ENCODE measurements at places on chromosomes 12 and 14.
A peak's percentile ranks its signal among the peaks of the same experiment; 100 is the strongest.

GRCh38 chr14:52553002-52553670 lies 500 bp downstream of the GPR137C start:
- DNase-seq = peak; percentile 59

DNA sequence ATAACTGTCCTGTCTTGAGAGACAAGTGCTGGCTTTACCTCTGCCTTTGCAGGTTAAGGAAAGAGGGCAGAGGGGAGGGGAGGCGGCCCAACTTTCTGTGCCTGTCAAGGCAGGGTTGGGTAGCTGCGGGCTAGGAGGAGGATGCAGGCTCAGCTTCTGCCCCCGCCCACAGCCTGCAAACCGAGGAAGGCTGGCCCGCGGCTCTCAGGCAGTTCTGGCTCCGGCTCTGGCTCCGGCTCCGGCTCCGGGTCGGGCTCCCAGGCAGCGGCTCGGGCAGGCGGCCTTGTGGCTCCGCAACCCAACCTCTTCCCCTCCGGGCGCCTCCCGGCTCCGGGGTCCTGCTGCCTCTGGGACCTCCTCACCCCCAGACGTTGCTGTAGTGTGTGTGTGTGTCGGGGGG lies 92.9 kb downstream of the TMEM30B start:
- no peak for DNase-seq

DNA sequence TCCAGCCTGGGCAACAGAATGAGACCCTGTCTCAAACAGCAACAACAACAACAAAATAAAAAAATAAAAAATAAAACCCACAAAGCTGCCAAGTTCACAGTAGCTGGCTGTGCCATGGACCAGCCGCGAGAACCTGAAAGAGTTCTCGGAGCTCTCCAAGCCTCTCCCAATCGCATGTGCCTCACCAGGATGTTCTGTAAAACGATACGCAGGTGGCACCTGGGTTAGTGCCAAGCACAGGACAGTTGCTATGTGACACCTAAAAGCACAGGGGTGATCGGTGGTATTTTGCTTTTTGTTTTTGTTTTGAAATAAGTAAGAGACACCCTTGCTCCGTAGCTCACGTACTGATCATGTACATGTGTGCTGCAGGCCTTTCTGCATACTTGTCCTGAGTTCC lies 52.4 kb downstream of the RFLNA start:
- no peak for DNase-seq

DNA sequence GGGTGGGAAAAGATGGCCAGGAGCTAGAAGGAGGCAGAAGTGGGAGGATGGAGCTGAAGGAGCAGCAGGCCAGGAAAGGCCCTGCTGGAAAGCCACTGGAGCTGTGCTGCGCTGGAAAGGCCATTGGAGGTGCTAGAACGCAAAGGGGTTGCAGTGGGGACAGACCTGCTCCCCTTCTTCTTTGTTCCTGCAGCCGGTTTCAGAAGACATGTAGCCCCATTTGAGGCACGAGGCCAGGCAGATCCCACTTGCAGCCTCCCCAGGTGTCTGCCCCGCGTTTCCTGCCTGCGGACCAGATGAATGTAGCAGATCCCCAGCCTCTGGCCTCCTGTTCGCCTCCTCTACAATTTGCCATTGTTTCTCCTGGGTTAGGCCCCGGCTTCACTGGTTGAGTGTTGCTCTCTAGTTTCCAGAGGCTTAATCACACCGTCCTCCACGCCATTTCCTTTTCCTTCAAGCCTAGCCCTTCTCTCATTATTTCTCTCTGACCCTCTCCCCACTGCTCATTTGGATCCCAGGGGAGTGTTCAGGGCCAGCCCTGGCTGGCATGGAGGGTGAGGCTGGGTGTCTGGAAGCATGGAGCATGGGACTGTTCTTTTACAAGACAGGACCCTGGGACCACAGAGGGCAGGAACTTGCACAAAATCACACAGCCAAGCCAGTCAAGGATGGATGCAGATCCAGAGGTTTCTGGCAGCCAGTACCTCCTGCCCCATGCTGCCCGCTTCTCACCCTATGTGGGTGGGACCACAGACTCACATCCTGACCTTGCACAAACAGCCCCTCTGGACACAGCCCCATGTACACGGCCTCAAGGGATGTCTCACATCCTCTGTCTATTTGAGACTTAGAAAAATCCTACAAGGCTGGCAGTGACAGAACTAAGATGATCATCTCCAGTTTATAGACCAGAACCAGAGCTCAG lies 2.3 kb upstream of the GPR162 start:
- no peak for DNase-seq

- DNase-seq = no peak
Observed at GRCh38 chr14:64281805-64282204, 12.4 kb downstream of the ESR2 start.

- DNase-seq = no peak
Observed at GRCh38 chr14:42994051-42994736, 1387.5 kb downstream of the LRFN5 start.

GRCh38 chr12:104622928-104623327 lies 166.2 kb downstream of the CHST11 start:
- DNase-seq = no peak

GRCh38 chr14:38238332-38238731 lies 17.6 kb downstream of the CLEC14A start:
- no peak for DNase-seq

DNA sequence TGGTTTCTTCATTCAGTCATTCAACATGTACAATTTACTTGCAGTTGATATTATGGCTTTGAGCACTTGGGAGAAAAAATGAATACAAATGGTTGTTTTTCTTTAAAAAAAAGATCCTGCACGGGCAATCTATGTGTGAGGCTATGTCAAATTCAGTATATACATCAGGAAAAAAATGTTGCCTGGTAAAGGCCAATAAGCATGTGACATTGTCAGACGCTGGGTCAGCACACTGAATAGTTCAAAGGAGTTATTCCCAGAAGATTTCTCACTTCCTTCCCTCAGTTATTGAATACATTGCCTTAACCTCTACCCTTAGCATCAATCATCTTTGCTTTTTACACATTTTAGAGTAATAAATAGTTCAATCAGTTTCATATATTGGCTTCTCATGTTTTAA lies 319.2 kb downstream of the NUAK1 start:
- no peak for DNase-seq

DNA sequence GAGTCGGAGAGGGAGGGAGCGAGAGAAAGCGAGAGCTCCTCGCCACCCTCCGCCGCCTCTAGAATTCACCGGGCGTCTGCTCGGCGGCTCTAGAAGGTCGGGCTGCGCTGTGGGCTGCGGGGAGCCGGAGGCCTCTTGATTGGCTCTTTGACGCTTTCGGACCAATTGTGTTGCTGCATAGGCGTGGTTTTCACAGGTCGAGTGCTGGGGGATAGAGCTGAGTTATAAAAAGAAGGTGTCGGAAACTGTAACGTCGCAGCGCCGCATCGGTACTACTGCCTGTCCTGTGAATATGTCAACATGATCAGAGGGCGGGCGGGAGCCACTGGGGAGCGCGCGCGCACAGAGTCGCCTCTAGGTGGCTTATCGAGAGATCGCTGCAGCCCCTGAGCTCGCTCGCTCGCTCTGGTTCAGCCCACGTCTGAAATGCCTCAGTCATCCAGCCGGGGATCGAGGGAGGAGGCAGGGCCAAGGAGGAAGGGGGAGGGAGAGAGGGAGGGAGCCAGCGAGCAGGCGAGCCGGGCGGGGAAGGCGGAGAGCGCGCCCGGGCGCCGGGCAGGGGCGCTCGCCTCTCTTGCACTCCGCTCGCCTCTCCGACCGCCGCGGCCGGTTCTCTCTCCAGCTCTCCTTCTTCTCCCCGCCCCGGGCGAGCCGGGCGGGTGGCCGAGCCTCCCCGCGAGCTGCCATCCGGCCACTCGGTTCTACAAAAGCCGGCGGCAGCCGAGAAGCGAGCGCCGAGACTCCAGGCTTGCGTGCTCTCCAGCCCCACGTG lies at the start of gene TBX3:
Gene TBX3 (minus strand): TSS at position 78 of the 772 bp plus-strand sequence. CDS start 975 bp downstream, outside the sequence.
- DNase-seq = peak; percentile 35

DNA sequence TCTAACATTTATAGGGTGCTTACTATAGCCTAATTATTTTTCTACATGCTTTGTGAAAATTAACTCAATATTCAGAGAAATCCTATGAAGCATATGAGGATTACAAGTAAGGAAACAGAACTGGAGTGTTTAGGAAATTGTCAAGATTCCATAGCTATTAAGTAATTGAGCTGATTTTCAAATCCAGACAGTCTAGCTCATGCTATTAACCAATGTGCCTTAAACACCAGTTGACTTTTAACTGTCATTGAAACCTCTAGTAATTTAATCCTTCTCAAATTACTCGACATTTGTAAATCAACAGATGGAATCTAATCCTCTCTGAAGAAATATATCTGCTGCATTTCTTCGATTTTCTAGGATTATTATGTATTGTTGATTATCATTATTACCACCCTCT lies 488.9 kb downstream of the MDGA2 start:
- DNase-seq = no peak

GRCh38 chr12:49924628-49925246 lies 21.0 kb upstream of the FAIM2 start:
- no peak for DNase-seq

DNA sequence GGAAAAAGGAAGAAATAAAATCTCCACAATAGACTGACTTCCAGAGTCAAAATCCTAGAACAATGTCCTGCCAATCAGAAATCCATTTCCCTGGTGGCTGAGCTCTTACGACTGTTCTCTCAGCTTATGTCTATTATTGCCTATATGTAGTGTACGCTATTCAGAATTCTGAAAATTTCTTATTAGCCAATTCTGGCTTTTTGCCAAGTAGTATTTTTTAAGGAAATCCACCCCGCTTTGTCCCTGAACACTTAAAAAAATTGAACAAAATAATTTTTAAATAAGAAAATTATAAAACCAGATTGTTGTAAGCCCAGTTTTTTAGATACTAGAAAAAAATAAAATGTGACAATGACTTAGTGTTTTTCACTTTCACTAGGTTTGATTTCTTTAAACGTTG lies 143.0 kb downstream of the KCNA5 start:
- no peak for DNase-seq

DNA sequence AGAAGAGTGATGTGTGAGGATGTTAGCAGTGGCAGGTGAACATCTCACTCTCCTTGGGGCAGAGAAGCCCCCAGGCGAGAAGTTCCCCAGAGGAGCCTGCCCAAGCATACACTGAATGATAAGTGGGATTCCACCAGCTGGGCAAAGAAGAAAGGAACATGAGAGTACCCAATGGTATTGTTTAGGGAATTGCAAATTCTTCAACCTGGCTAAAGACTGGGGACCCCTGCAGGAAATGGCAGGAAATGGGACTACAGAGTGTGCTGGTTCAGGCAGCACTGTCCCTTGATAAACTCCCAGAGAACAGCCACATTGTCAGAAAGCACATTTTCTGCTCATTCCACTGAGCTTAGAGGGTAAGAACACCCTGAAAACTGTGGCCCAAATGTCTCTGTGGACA lies 121.3 kb downstream of the RPS29 start:
- no peak for DNase-seq

DNA sequence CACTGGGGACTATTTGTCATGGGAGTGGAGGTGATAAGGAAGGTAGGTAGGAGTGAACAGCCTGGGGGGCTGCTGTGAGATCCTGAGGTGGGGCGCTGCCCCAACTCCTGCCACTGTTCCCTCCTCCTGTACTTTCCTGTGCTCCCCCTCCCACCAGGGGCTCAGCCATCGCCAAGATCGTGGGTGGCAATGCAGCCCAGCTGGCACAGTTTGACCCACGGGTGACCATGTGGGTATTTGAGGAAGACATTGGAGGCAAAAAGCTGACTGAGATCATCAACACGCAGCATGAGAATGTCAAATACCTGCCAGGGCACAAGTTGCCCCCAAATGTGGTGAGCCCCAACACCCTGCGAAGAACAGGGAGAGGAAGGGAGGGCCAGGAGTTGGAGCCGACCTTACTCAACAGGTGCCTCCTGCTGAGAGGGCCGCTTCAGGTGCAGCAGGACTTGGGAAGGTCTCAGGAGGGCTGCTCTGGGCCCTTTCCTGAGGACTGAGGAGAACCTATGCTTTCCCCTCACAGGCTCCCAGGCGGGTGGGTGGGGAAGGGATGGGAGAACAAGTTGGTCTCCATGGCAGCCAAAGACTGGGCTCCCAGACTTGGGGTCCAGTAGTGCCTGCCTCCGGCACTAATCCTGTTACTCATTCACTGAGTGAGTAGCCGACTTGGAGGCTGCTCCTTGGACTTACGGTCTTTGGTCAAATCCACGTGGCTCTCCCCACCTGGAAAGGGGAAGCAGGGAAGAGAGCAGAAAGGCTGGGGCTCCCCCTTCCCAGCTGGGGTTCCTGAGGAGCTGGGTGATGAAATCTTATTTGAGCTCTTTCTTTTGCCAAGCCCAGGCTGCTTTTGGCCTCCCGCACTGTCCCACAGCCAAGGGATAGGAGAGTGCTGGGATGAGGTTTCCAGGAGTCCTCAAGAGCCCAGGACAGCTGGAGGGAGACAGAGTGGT lies 884 bp downstream of the GPD1 start:
- no peak for DNase-seq
